ENCODE measurements at places on chromosomes 6 and 20.

DNA sequence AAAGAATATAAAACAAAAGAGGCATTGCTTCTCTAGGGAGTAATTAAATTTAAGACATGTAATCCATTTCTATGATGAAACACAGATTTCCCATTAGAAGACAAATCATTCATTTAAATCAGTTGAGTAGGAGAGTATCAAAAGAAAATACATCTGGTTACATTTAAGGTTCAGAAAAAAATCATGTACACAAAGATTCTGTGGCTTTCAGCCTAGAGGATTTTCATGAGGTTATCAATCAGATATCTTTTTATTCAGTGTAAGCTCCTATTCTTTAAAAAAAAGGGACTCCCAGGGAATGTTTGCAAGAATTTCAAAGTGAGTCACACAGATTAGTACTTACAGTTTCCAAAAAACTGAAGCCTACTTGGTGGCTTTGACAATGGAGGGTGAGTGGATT is 24.9 kb downstream of the COL21A1 start:
- DNase-seq, result no peak

GRCh38 chr6:27867945-27868300 is 44.3 kb downstream of the OR2B2 start:
- no peak for DNase-seq

GRCh38 chr6:160321729-160322505 is 26.3 kb upstream of the SLC22A3 start:
- no peak for DNase-seq

DNA sequence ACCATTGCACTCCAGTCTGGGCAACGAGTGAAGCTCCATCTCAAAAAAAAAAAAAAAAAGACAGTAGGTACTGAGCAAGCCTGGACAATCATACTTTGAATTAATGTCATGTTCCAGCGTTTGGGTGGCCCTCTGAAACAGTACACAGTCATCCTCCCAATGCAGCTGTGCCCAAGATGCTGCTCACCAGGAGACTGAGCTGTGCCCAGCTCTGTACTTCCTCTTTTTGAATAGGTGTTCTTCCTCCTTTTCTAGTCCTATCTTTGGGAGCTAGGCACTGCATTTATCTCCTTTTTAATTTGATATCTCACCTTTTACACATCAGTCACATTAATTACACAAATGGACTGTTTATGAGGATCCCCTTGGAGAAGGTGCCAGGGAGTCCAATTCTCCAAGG is 101.5 kb downstream of the RPP40 start:
- no peak for DNase-seq

DNA sequence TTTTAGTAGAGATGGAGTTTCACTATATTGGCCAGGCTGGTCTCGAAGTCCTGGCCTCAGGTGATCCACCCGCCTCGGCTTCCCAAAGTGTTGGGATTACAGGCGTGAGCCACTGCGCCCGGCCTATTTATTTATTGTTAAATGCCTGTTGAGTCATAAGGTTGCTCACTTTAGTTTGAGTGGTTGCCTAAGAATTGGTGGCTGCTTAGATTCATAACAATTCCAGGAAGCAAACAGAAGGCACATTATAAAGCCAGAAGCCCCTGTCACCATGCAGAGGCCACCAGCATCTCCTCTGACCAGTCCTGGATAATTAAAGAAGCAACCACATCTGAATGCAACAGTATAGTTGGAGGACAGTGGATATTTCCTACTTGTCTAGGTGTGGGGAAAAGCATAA is 24.0 kb upstream of the ARMH2 start:
- DNase-seq, result no peak

GRCh38 chr20:9916761-9917160 is 77.9 kb upstream of the PAK5 start:
- DNase-seq, result no peak

- no peak for DNase-seq
Observed at GRCh38 chr6:166127624-166128472, 39.8 kb downstream of the TBXT start.

- no peak for DNase-seq
Observed at GRCh38 chr6:100376103-100376502, 88.6 kb downstream of the SIM1 start.

DNA sequence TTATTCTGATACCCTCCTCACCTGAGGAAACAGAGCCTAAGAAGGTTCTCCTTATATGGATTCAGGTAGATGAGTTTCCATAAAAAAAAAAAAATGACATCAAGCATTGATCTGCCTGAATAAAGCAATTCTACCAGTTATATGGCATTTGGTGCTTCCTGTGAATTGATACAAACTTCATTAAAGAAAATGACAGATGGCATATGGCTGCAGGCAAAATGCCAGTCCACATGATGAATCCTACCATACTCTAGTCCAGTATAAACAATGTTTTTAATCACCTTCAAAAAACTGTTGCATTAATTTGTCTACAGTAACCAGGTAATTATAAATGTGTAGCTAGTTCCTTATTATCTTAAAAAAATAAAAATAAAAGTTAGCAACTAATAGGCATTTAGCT is 559.2 kb upstream of the FLRT3 start:
- no peak for DNase-seq

DNA sequence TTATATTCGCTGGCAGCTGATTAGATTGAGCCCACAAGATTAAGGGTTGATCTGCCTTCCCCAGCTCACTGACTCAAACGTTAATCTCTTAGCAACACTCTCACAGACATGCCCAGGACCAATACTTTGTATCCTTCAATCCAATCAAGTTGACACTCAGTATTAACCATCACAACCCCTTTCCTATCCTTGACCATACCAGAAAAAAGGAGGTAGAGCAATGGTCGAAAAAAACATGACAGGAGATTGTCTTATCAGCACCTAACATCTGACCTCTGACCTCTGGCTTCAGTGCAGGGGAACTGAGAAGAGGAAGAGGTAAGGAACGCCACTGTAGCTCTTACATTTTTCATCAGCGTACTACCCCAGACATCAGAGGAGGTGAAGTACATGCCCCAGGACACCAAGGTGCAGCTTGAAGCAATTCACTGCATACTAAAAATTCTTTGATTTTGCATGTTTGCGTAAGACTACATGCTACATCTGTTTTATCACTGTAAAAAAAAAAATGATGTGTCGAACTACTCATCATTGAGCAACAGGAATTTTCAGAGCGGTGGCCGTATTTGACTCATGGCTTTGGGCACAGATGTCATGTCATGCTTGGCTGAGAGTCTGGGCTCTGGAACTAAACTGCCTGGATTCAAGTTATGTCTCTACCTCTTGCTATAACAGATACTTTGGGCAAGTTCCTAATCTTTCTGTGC is 188.0 kb upstream of the TAB2 start:
- peak; percentile 67 for DNase-seq

- no peak for DNase-seq
Observed at GRCh38 chr20:39057911-39058310, 95.8 kb downstream of the DHX35 start.

DNA sequence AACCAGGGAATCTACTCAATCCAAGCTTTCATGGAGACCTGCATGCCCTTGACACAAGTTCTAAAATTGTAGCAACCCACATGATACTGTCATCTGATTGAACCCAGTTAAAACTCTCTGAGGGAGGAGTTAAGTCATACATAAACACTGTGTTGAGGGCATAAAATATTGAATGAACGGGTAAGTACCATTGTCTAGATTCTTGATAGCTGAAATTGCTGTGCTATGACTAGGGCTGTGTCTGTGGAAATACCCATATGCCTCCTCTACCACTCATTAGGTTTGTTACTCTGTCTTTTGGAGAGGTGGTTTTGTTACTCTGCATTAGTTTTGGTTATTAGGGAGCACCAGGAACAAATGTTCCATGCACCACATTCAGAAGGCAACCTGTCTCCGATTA is 7.6 kb downstream of the ENPP4 start:
- DNase-seq, result no peak

DNA sequence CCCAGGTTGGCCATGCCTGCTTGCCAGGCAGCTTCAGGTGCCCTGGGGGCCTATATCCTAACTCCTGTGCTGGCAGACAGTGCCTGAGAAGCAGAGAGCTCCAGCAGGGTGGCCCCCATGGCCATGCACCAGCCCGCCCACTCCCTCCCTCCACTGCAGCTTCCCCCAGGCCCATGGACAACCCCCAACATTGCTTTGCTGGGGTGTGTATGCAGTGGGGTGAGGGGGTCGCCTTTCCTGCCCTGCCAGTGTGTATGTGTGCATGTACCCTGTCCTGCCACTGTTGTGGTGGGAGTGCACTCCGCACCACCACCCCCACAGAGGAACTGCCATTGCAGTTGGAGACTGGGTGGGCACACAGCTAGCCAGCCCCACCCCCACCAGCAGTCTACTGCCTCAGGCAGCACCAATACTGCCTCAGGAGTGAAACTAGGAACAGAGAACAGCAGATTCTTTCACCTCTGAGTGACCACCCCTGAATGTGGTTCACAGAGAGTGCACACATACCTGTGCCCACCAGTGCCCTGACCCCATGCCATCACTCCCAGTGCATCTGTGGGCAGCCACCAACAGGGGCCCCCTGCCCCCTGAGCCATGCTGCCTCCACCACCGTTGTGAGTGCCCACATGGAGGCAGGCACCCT is 151.1 kb downstream of the LRRC1 start:
- DNase-seq, result no peak

- DNase-seq, result no peak
Observed at GRCh38 chr20:41110012-41110411, 27.3 kb upstream of the PLCG1 start.

DNA sequence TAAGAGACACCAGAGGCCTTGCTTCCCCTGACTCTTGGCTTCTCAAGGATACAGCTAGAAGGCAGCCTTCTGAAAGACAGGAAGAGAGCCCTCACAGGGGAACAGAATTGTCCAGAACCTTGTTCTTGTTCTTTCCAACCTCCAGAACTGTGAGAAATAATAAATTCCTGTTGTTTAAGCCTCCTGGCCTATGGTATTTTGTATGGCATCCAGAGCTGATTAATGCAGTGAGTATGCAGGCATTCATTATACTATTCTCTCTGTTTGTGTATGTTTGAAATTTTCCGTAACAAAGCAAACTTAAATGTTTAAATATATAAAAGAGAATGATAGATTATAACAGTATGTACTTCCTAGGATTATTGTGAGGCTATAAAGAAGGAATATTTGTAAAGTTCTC is 903.4 kb upstream of the FLRT3 start:
- no peak for DNase-seq

GRCh38 chr6:40922281-40922680 is 116.7 kb downstream of the UNC5CL start:
- peak; percentile 9 for DNase-seq

GRCh38 chr20:49765413-49765736 is 47.3 kb upstream of the SLC9A8 start:
- no peak for DNase-seq

DNA sequence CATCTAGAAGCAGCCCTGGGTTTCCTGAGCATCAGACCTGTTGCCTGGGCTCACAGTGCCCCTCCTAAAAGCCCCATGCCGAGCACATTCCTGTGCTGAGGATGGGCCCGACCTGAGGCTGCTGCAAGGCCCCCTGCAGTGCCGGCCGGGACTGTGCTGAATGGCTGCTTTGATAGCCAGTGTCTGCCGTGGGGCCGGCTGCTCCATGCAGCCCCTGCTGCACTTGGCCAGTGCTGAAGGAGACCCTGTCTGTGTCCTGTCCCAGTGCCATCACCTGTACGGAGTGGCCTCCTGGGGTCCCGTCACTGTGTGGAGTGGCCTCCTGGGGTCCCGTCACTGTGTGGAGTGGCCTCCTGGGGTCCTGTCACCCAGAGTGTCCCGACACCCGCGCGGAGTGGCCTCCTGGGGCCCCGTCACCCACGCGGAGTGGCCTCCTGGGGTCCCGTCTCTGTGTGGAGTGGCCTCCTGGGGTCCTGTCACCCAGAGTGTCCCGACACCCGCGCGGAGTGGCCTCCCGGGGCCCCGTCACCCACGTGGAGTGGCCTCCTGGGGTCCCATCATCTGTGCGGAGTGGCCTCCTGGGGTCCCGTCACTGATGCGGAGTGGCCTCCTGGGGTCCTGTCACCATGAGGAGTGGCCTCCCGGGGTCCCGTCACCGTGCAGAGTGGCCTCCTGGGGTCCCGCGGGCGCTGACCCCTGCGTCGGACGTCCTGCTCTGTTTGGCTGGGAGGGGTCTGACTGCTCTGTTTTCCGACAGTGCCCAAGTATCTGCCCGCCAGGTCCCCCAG is 7.0 kb downstream of the COL9A3 start:
- no peak for DNase-seq

GRCh38 chr20:38057351-38057972 is 23.9 kb downstream of the RPRD1B start:
- peak; percentile 71 for DNase-seq

- DNase-seq, result no peak
Observed at GRCh38 chr20:12014736-12015135, 97.0 kb downstream of the BTBD3 start.

- no peak for DNase-seq
Observed at GRCh38 chr6:114833211-114833610, 490.4 kb upstream of the HS3ST5 start.

GRCh38 chr6:94323853-94324252 is 904.5 kb upstream of the EPHA7 start:
- DNase-seq, result no peak

DNA sequence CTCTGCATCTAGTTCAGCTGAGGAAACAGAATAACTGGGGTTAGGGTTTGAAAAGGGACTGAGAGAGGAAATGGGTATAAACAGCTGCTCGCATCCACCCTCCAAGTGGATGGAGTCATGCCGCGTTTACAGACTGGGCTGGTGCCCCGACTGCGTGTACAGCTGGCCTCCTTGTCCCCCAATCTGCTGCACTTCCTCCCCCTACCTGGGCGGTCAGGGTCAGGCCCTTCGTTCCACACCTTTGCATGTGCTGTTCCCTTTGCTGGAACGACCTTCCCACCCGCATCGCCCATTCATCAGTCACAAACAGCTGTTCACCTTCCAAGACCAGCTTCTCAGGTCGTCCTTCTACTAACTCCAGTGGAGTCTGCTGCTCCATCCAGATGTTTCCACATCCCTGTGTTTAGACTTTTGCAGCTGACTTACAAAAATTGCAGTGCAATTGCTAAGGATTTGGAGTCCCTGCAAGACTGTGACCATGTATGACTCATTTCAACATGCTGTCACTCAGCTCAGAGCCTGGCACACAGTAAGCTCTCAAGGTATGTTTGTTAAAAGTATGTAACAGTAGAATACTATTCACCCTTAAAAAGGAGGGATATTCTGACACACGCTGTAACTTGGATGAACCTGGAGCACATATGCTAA is 129.3 kb downstream of the DTNBP1 start:
- DNase-seq, result peak; percentile 49

DNA sequence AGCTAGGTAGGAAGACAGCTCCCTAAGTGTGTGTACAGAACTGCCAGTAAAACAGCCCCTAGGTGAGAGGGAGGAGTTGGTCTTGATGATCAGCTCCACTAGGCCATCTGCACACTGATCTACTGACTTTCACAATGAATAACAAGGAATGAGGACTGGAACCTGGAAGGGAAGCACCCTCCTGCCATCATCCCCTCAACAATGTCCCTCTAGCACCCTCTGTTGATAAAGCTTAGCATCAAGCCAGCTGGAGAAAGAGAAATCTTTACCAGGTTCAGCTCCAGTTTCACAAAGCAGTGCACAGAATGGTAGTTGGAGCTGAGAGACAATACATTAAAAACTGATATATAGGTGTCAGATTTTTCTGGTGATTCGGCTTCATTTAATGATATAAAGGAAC is 57.2 kb upstream of the IRAK1BP1 start:
- DNase-seq, result no peak

GRCh38 chr6:10621213-10621612 is 73.2 kb downstream of the C6orf52 start:
- no peak for DNase-seq

Data from lower leg skin (tissue), 4 donors.